A172 (cell line): ENCODE measurements at places on chromosomes 4 and X.
A peak's percentile ranks its signal among the peaks of the same experiment; 100 is the strongest.

GRCh38 chr4:140851032-140851636 is 94.9 kb upstream of the TBC1D9 start:
- DNase-seq, result peak; percentile 30

DNA sequence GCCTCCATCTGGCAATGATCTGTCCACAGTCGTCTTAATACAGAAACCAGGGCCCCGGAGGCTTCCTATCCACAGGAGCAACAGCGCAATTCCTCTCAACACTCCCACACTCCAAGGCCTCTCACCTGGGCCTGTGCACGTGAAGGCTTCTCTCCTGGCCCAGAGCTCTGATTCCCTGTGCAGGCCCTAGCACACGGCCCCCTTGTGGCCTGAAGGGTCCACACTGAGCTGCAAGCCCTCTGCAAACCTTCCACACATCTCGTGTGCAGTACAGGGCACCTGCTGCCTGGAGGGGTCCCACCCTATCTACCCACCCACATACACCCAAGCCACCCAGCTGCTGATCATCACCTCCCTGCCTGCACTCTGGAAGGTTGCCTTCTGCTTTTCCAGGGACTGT is 150.1 kb upstream of the NUDT10 start:
- DNase-seq, result no peak

DNA sequence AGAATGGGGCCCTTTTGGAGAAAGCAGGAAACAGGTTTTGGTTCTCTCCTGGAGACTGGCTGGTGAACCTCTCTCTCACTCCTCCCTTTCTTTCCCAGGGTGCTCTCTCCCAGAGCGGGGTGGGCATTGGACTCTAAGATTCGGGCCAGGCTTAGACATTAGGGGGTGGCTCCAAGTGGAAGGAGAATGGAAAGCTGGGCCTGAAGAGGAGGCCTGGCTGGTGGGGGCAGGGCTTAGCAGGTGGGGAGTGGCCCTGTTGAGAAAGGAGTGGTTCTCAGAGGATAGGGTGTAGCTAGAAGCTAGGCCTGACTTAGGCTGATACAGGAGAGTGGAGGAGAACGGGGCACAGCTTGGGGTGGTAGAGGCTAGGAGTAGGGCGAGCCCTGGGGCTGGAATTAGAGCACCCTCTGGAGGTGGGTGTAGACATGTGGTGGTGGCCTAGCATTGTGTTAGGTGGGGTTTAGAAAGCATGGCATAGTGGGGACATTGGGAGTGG is 5.7 kb downstream of the PLP2 start:
- no peak for DNase-seq

DNA sequence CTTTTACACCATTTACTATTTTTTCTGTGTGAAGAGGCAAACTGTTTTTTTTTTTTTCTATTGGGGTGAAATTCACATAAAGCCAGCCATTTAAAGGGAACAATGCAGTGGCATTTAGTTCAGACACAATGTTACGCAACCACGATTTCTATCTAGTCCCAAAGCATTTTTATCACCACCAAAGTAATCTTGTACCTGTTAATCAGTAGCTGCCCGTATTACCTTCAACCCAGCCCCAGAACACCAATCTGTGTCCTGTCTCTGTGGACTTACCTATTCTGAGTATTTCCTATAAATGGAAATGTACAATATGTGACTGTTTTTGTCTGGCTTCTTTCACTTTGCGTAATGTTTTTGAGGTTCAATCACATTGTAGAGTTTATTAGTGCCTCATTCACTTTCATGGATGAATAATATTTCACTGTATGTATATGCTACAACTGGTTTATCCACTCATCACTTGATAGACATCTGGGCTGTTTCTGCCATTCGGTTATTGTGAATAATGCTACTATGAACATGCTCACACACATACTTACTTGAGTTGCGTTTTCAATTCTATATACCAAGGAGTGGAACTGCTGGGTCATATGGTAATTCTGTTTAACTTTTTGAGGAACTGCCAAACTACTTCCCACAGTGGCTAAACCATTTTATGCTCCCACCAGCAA is 116.2 kb downstream of the CDS1 start:
- no peak for DNase-seq

- peak; percentile 58 for DNase-seq
Measured at GRCh38 chr4:159308566-159309340, 205.9 kb downstream of the RAPGEF2 start.

DNA sequence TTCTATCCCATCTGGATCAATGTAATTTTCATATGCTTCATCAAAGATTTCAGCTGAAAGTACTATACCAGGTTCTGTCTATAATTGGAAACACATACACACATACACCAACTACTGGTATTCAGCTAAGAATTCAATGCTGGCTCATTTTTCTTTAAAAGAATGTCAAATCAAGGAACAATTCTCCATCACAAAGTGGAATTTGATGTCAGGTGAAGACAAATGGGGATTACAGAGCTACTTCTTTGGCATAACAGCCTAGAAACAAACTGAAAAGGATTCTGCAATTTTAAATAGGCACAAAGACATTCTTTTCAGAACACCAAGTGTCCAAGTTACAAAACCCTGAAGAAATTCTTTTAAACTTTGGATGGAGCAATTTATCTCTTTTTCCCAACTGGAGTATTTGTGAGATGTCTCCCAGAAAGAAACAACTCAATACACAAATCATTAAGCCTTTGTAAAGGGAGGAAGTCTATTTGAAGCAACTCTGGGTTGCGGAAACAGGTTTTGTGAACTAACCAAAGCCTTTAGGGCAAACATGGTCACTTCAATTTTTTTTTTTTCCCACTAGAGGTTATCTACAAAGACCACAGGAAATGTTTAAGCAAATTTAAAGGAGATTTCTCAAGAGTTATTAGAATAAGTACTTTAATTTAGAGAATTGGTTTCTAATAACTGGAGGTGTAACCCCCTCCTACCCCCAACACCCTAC is 1.9 kb upstream of the FAM9C start:
- no peak for DNase-seq

GRCh38 chrX:18617407-18617750 is 54.5 kb downstream of the RS1 start:
- peak; percentile 82 for DNase-seq

DNA sequence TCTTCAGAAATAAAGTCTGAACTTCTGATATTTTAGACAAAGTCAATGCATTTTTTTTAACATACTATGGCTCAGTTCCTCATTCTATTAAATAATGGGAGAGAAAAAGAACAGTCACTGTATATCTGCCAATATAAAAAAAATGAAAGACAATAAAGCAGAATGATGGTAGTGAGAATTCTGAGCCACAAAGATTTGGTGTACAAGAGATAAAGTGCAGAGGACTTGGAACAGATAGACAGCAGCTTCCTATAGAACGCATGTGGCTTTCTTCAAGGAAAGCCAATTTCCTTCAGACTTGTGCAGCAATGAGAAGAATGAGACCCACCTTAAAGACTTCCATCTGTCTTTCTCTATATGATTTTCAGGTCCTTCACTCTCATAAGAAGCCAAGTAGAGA is 39.7 kb downstream of the RASGEF1B start:
- no peak for DNase-seq

DNA sequence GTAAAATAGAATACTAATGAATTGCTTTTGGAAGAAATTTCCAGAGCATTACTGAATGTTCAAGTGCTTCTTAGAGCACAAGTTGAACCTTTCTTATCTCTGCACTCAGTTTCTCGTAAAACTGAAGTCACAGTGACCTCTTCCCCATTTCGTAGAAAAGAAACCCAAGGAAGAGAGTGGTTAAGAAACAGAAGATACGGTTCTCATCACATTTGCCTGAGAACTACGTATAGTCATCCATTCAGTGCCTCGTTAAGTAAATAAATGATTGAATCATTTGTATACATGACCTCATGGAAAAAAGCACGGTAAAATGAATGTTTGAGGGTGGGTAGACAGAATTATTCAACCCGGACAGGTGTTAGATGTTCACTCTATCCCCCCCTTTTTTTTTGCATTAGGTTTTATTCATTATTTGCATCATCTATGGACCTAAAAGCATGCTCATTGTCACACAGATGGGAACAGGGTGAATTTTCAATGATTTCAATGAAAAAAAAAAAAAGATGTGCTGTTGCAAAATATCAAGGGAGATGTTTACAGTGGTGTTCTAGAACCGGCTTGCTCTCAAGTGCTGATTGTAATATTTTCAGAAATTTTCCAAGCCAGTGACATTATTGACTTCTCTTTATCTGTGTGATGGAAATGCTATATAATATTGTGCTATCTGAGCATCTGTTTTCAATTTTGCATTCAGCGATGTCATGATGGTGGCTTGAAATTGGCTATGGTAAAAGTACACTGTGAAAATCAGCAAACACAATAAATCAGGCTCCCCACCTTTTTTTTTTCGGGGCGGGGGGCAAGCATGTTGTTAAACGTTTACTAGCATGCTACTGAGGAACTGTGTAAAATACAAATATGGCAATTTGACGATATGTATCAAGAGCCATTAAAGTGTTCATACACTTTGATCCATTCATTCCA is 4.3 kb downstream of the RHOH start:
- no peak for DNase-seq

DNA sequence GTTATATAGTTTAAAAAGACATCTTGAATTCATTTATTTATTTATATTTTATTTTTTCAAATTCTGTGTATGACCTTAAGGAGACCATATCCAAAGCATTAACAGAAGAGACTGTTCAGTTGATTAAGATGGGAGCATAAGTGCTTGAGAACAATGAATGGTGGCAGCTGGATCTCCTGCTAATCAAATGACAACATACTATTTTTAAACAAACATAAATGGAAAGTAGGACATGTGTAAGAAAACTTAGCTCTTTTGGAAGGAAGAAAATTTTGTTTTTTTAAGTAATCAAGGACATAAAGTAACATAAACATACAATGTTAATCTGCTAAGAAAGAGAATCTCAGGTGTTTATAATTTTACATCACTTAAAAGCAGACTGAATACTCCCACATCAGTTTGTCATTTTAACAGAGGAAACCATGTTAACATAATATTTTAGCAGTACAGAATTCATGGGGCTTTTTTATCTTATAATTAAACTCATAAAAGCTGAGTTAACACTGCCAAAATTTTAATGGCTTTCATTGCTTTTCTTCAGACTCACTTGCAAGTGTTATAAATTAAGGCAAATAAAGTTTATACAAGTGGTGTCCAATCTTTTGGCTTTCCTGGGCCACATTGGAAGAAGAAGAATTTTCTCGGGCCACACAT is 95.1 kb downstream of the MAD2L1 start:
- no peak for DNase-seq

- no peak for DNase-seq
Measured at GRCh38 chrX:70247252-70247651, 12.8 kb downstream of the P2RY4 start.

DNA sequence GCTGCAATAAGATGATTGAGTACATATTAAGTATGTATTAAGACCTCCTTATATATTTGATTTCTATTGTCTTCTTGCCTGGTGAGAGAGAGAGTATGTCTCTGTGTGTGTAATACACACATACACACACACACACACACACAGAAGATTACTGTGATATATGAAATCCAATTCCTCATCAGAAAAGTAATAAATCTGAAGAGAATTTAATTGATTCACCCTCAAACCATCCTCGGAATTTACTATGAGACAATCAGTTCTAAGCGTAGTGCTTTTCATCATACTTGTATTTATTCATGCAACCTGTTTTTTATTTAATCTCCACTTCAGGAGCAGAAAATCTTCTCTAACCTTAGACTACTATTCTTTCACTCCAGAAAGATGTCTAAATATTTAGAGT is 62.3 kb upstream of the TLL1 start:
- DNase-seq, result peak; percentile 21

DNA sequence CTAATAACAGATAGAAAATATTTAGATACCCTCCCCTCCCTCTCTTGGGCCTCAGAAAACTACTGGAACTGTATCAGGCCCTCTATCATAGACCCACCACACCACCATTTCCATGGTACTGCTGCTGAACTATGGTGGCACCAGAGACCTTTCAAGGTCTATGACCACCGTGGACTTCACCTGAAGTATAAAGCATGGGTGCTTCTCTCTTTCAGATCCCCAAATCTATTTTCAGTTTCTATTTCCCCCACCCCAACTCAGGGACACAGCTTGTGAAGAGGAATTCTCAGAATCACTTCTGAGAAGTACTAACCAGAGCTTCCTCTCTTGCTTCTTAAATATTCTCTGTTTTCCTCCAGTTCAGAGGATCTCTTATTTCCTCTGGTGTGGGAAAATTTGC is 840.8 kb upstream of the HTR2C start:
- no peak for DNase-seq

DNA sequence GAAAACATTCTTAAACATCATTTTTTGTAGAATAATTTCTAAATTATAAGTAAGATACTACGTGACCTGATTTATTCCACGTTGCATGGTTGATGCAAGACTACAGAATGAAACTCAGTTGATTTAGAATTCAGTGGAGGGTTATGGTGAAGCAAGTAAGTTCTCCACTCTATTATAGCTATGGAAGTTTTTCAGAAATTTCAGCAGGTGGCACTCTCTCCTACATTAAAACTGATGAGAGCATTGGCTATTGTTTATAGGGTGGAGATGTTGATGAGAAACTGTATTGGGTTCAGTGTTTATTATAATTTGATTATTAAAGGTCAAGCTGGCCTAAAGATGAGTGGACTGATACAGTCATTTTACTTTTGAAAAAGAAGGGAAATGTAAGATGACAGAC is 88.0 kb downstream of the FNIP2 start:
- peak; percentile 19 for DNase-seq

GRCh38 chr4:119050527-119051090 is 85.0 kb upstream of the MYOZ2 start:
- DNase-seq, result no peak

DNA sequence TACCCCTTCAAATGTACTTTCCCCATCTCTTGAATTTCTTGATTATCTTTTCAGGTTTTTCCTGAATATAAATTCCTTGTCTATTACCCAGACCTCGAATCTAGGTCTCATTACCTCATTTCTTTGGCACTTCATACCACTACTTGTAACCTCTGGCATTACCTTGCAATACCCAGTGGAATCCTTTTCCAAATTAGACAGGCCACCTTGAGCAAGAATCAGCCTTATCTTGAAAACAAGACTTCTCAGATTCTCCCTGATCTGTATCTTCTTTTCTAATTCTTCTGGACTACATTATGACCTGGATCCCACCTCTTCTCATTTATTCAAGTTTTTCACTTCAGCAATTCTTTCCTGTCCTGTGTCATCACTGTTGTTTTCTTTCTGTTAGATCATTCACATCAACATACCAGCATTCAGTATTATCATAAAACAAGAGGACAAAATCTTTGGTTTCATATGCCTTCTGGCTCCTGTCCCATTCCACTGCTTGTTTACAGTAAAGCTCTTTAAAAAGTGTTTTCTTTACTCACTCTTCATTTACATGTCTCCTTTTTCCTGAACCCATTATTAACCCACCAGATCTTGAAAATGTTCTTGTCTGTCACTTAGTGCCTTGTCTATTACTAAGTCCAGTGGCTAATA is 275.6 kb upstream of the HS3ST1 start:
- no peak for DNase-seq

- no peak for DNase-seq
Measured at GRCh38 chr4:123941306-123941705, 544.7 kb downstream of the SPRY1 start.

GRCh38 chrX:74262452-74263209 is 41.3 kb upstream of the ZCCHC13 start:
- no peak for DNase-seq

- DNase-seq, result no peak
Measured at GRCh38 chr4:113614414-113614813, 147.1 kb downstream of the CAMK2D start.
